ENCODE measurements at places on chromosomes 16 and 17.

DNA sequence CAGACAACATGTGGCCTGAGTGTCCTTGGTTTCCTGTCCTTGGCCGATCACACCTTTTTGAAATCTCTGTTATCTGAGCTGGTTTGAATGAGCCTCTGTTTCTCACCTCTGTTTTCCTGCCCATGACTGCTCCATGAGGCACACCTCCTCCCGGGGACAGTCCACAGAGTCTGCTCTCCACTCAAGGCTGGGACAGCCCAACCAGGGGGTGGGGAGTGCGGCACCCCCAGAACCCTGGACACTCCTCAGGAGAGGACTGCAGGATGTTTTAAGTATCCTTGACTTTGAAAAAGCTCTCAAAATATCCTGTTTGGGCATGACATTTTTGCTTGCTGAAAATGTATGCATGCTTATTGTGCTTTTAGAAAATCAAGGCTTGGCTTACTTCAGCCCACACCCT is 333.0 kb upstream of the N4BP1 start:
- DNase-seq = no peak

GRCh38 chr16:71311553-71312158 is 22.5 kb upstream of the CMTR2 start:
- no peak for DNase-seq

GRCh38 chr16:63652091-63652490 is 1469.8 kb downstream of the CDH11 start:
- no peak for DNase-seq

- no peak for DNase-seq
Measured at GRCh38 chr16:24141466-24141865, 114.7 kb upstream of the CACNG3 start.

- DNase-seq = no peak
Measured at GRCh38 chr16:67244387-67245185, 2.7 kb downstream of the FHOD1 start.

DNA sequence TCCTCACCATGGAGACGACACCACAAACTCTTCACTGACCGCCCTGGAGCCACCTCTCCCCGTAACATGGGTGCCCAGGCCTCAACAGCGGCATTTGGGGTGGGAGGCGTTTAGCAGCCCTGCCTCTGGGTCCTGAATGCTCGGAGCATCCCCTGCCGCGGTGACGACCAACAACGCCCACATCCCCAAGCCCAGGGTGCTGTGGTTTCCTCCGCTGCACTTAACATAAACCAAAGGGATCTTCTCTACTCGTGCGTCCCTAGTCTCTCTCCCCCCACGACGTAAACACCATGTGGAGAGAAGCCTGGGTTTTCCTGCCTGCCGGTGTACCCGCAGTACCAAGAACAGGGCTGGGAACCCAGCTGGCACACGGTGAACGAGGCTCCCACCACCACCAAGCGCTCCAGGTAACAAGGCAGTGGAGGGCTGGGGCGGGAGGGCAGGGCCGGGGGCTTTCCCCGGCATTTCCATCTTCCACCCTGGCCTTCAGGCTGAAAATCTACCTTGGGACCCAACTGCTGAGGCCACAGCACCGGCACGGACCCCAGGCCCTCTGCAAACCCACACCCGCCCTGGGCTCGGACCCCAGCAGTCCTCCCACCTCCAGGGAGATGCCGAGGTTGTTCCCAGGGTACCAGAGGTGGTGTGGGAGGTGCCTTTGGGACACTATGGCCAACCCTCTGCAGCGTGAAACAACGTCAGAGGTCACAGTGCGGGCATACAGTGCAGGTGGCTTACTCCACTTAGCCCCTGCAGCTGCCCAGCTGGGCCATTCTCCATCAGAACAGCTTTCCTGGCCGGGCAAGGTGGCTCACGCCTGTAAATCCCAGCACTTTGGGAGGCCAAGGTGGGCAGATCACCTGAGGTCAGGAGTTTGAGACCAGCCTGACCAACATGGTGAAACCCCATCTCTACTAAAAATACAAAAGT is 54.3 kb downstream of the TIMM22 start:
- DNase-seq = no peak

- no peak for DNase-seq
Measured at GRCh38 chr17:78272181-78272913, 40.9 kb downstream of the TMEM235 start.
